Non-pigmented ciliary epithelial cell (primary cell): ENCODE measurements at places on chromosomes 3 and 15.

DNA sequence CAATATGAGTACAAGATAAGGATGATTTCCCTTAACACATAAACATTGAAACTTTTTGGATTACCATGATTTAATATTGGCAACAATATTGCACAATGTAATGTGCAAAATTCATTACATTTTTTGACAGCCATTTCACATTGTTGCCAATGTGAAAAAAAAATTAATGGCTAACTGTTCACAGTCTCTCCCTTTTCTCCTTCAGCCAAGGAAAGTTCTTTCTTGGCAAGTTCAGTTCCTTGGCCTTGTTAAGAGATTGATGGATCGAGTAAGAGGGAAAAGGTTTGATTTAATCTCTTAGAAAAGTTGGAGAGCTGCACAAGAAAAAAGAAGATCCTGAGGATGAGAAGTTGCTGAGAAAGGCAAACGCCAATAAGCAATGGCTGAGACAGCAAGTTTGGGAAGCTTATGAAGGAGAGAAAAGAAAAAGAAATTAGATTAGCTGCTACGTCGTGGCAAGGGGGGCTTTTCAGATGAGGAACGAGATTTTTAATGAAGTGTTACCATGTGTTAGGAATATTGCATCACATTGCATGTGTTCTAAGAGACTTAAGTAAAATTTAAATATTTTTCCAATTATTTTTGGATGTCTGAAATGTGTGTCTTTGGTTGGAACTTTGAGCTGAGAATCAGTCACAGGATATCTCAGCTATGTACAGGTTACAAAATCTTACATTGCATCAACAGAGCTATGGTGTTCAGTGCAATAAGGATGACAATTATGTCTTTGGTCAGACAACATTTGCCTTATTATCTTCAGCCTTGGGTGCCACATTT, 61.4 kb upstream of the ZNF280D start:
- no peak for DNase-seq

- no peak for DNase-seq
These were observed 33.6 kb downstream of the SQOR start for GRCh38 chr15:45668386-45668785.

- DNase-seq, result peak; percentile 37
These were observed 281.4 kb upstream of the SLCO3A1 start for GRCh38 chr15:91572110-91572509.

- no peak for DNase-seq
These were observed 245.7 kb downstream of the XXYLT1 start for GRCh38 chr3:195025056-195025883.

GRCh38 chr15:94295275-94295674, 63.9 kb downstream of the MCTP2 start:
- no peak for DNase-seq

DNA sequence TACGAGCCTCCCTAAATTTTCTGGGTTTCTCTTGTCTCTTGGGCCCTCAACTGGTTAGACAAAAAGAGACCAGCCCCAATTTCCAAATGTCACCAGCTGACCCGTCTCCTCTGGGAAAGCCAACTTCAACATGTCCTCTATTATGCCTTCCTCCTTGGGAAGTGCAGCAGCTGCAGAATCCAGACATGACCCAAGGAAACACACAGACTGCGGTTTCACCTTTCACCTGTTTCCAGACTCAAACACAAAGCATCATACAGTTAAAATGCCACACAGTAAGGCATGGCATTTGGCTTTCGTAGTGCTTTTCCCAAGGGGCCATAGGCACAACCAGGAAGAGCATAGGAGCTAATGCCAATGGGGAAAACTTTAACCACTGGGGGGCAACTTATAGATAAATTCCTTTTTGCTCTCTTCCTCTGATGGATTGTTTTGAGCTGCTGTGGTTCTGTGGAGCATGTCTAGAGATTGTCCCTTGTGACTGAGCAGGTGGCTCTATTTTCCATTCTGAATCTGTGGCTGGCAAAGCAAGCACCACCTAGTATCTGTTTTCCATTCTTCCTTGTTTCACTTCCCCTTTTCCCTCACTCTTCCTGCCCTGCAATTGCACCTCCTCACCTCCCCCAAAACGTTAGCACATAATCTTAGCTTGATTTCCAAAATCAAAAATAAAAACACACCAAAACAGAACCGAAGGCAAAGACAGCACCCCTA, 49.3 kb downstream of the HHLA2 start:
- no peak for DNase-seq

GRCh38 chr15:94185547-94186236, 45.7 kb upstream of the MCTP2 start:
- no peak for DNase-seq

- DNase-seq, result no peak
These were observed 247.4 kb upstream of the TPM1 start for GRCh38 chr15:62795171-62795570.

DNA sequence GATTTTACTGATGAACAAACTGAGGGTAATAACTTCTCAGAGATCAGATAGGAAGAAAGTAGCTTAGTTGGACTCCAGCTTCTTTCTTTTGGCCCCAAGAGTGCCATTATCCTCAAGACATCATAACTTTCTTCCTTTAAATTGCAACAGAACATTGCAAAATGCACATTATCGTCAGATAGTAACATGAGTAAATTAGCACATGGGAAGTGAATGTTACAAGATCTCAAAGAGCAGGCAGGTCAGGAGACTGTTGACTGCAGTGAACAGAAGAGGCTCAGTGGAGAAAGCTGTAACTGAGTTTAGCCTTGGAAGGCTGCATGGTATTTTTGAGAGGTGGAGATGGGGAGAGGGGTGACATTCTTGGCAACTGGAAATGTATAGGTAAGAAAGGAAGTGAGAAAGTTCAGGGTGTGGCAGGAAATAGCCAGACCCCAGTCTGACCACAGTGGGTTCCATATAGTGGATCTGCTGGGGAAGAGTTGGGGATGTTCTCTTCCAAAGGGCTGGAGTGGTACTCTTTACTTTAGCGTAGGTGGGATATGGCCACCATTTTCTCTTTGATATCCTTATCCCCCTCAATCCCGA, 307.7 kb downstream of the RPLP1 start:
- DNase-seq, result no peak

DNA sequence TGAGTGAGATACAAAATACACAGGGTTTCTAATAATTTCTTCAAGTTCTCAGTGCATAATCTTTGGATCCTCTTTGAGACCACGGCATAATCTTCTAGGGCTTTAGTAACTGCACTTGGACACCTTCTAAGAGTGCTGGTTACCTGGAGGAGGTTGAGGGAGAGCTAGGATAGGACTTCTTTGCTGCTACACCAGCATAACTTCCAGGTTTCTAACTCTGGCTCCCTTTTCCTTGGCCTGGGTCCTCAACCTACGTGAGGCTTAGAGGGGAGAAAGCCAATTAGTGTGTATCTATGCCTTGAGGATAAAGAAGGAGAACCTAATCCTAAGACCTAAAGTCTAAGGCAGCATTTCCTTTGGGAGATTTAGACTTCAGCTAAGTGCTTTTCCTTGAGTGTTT, 184.8 kb downstream of the LSAMP start:
- DNase-seq, result no peak

DNA sequence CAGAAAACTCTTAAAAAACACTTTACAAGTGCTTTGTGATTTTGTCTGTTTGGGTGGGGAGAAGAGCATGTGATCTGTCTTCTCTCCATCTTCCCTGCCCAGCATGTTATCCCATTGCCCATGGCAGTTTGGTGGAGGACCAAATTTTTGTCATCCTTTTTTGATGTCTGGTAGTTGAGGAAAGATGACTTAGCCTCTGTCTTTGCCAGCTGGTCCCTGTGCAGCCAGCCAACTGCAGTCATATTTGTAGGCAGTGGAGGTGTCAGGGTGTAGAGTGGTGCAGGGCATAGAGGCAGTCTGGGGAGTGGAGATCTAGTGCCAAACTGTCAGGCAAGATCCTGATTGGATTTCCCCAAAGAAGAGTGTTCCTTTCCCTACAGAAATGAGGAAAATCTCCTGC, 40.7 kb downstream of the GASK1A start:
- DNase-seq, result no peak

DNA sequence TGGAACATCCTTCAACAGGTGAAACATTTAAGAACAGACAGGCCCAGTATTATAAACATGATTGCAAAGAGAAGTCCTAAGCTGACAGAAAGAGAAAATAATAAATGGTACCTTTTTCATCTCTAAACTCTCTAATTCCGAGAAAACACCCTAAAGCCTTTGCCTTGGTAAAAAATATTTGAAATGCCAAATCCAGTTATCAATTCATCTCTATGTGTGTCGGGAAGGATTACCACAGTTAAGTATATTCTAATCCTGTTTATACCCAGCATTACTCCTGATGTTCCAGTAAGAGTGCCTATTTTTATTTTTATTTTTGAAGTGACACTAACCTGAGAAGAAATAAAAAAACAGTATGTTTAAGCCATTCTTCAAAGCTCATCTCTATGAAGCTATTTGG, 219.3 kb upstream of the NANOGP8 start:
- no peak for DNase-seq

DNA sequence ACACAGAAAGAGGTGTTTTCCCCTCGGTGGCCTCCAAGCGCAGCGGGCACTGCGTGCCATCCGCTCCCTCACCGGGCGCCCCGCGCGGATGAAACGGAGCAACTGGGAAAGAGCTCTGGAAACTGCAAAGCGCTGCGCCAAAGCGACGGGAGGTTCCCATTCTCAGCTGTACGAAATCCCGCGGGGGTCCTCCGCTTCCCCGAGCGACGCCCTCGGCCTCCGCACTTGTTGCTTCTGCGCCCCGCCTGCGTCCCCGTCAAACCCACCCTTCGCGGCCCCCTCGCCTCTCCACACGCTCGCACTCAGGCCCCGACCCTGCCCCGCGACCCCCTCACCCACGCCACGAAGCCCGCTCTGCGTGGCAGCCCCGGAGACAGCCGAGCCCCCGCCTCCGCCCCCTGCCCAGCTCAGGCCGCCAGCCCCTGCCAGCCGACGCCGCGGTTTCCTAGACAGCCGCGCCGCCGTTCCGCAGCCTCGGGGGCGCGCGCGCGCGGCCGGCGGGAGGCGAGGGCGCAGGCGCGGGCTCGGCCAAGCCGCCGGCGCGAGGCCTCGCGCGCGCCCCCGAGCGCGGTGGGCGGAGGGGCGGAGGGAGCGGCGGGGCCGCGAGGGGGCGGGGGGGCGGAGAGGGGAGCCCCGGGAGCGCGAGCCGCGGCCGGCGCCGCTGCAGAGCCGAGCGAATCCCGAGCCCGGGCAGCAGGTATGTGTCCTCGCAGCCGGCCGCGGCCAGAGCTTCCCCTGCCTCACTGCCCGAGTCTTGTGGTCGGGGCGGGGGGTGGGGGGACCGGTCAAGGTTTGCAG, at the start of gene TMEM266:
TMEM266 (plus strand) TSS at position 666 of the 798 bp plus-strand sequence. CDS start 74,279 bp downstream, outside the sequence.
- no peak for DNase-seq

DNA sequence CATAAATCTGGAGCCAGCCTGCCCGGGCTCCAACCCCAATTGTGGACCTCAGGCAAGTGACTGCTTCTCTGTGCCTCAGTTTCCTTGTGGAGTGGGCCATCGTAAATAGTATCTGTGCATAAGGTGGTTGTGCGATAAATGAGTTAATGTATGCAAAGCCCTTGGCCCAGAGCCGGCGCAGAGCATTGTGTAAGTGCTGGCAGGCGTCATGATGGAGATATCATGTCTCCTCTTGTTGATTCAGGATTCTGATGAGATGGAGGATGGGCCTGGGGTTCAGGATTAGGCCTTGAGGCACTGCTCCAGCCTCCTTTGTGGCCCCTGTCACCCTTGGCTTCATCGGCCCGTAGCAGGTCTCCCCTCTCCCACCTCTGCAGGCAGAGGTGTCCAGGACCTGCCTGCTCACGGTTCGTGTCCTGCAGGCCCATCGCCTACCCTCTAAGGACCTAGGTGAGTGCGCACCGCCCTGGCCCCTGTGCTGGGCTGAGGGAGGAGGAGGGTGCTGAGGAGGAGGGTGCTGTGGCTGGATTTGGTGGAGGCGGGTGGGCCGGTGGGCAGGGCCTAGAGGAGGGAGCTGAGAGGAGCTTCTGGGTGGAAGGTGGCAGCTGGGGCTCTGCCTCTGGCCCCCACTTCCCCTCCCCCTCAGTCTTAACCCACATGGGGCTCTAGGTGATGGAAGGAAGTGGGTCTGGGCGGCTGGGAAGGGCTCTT, 1.3 kb downstream of the PLA2G4B start:
- DNase-seq, result no peak

- no peak for DNase-seq
These were observed 62.2 kb downstream of the PYDC2 start for GRCh38 chr3:191523148-191523547.

GRCh38 chr3:77052051-77052501, 12.2 kb downstream of the ROBO2 start:
- DNase-seq, result no peak

DNA sequence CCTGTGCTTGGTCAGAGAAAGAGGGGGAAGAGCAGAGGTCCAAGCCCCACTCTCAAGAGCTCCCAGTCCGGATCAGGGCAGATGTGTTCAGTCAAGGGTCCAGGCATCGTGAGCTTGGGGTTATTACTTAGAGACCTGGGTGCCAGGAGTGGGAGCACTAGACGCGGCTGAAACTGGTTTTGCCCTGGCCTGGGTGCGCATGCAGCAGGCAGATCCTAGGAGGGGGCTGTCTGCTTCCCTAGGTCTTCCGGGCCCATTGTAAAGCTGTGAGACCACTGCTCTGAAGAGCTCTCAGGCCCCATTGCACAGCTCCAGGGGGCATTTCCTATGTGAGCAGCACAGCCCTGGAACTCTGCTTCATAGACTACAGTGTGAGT, 204.9 kb upstream of the LINGO1 start:
- DNase-seq, result no peak

GRCh38 chr3:110533089-110533488, 538.5 kb upstream of the NECTIN3 start:
- no peak for DNase-seq
